Activated naive CD4-positive, alpha-beta T cell treated with anti-CD3 and anti-CD28 coated beads, Interleukin-2, amount 50 U/mL, for 72 hours (primary cell): ENCODE measurements at places on chromosomes 1 and 21.

DNA sequence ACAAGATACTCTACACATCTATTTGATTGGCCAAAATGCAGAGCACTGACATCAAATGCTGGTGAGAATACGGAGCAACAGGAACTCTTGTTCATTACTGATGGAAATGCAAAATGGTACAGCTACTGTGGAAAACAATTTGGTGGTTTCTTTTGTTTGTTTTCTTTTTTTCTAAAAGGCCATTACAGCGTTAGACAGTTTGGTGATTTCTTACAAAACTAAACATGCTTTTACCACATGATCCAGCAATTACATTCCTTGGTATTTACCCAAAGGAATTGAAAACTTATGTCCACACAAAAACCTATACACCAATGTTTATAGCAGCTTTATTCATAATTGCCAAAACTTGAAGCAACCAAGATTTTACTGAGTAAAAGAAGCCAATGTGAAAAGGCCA lies 66.4 kb upstream of the FBXO28 start:
- no peak for DNase-seq

- no peak for DNase-seq
Measured at GRCh38 chr1:107739651-107740050, 225.3 kb downstream of the VAV3 start.

DNA sequence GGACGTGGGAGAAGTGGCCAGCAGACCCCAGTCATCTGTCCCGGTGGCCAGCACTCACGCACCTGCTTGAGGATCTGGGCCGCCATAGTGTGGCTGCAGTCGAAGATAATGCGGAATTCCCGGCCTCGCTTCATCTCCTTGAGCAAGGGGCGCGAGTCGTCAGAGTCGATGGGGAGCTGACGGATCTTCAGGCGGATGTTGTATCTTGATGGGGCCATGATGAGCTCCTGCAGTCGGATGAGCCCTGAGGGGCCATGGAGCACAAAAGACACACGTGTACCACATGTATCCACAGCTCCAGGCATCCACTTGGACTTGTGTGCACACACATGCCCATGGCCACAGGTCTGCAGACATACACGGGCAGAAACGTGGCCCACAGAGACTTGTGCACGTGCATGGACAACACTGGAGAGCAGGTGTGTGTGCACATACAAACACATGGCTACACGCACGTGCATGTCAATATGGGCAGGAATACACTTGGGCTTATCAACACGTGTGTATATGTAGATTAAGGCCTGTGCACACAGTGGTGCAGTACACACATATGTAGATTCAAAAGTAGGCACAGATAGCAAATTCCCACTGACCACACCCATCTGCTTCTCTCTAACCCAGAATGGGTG lies 162.1 kb downstream of the GRIK3 start:
- DNase-seq = no peak

- no peak for DNase-seq
Measured at GRCh38 chr1:234078143-234078542, 173.7 kb downstream of the SLC35F3 start.
